ENCODE measurements at places on chromosomes 2 and 18. TPM values are rescaled to one million over a fixed set of nuclear protein-coding genes. Genes with fewer than 3 reads are reported as not detected.

DNA sequence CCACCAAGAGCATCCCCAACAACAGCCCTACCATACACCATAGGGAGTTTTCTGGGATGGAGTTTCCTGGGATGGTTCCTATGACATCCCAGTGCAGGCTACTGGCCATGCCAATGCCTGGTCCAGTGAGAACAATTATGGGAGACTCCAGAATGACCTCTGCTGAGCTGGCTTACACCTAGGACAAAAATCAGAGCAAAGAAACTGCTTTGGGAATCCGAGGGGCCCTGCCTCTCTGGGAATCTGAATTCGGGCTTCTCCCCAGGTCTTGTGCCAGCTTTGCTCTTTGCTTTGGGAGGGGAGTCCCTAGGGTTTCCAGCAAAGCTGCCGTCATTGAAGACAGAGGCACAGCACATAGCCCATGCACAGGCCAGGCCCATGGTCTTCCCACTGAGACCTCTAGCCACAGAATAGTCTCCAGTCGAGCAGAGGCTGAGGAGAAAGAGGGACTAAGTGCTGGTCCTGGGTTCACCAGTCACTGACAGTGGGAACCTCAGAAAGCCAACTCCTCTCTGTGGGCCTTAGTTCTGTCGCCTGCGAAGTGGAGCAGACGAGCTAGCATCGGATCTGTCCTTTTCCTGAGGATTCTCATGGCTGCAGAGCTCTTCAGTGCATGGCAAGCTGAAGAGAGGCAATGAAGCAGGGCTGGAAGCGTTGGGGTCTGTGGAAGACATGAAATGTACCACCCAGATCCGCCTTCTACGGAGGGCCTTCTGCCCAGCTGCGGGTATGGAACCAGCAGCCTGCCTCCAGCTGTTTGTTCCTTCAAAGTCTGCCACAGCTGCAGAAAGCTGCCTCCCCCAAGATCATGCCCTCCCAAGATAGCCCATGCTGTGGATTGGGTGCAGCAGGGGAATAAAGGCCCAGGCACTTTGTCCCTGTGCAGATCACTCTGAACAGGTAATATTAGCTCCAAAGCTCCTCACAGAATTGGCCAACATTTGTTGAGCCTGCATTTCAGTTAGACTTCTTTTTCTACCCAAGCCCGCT is 11.2 kb upstream of the LBH start:
- H3K36me3 ChIP-seq: no peaks in the 10 kb centered on the region
- no peaks in the 10 kb centered on the region for H3K27me3 ChIP-seq
- H3K4me1 ChIP-seq: peaks cover 28% of the 10 kb centered on the region
- DNase-seq: no peak
- H3K4me3 ChIP-seq: no peak overlapping the region

GRCh38 chr2:36123995-36124394 is 231.6 kb upstream of the CRIM1 start:
- DNase-seq: no peak
- H3K4me1 ChIP-seq: no peaks in the 10 kb centered on the region
- H3K36me3 ChIP-seq: no peaks in the 10 kb centered on the region
- H3K27me3 ChIP-seq: no peaks in the 10 kb centered on the region
- no peak overlapping the region for H3K4me3 ChIP-seq

DNA sequence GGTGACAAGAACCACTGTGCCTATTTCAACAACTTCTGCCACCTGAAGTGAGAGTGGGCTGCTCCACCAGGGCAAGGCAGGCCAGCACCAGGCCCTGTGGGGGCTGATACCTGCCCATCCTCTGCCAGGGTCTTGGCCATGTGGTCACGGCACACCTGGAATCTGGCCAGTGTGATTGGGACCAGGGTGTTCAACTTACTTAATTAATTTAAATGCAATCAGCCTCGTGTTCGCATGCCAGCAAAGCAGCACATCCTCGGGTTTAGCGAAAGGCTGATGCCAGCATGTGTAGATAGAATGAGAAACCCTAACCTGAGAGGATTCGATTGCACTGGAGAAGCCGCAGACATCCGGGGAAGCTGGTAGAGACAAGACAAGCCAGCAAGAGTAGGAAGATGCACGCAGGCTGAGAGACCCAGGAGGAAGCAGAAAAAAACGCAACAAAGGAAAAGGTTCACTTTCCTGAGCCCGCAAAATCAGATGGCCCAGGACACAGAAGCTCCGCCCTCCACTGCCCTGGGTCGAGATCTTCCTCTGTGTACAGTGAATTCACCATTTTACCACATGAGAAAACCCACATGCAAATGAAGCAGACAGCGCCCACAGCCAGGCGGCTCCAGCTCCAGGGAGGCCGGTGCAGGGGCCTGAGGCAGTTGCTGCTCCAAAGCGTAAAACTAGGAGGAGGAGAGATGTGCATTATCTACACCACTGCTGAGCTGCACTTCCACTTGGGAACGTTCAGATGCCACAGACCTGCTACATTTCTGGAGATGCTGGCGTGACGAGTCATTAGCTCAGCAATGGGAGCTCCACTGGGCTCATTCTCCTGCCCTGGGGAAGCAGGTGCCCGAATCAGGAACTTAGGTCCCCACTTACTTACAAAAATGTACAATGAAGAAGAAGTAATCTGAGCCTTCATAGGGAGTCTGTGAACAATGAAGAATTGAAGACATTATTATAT is 92.1 kb downstream of the TMEM18 start:
- DNase-seq: no peak
- no peaks in the 10 kb centered on the region for H3K36me3 ChIP-seq
- H3K27me3 ChIP-seq: no peaks in the 10 kb centered on the region
- no peaks in the 10 kb centered on the region for H3K4me1 ChIP-seq

DNA sequence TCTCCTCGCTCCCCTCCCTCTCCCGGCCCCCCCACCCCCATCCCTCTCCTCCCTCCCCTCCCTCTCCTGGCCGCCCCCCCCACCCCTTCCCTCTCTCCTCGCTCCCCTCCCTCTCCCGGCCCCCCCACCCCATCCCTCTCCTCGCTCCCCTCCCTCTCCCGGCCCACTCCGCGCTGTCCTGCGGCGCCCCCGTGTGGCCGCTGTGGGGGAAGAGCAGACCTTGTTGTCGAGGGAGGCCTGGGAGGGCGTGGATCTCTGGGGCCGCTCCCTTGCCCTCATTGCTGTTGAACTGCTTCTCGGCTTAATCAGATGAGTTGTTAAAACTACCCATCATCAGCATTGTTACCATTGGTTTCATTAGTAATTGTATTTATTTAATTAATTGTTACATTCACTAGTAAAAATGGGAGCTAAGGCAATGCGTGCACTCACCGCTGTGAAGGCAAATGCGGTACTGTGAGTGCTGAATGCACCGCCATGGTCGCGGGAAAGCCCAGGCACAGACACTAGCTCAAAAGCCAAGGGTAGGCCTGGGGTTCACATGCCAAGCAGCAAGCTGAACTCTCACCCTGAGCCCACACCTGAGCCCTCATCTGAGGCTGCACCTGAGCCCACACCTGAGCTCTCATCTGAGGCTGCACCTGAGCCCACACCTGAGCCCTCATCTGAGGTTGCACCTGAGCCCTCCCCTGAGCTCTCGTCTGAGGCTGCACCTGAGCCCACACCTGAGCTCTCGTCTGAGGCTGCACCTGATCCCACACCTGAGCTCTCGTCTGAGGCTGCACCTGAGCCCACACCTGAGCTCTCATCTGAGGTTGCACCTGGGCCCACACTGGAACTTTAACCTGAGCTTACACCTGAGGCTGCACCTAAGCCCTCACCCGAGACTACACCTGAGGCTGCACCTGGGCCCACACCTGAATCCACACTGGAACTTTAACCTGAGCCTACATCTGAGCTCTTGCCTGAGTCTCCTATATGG is 8.8 kb downstream of the RTP5 start:
- DNase-seq: peak; percentile 75
- H3K27me3 ChIP-seq: no peaks in the 10 kb centered on the region
- H3K4me1 ChIP-seq: peaks cover 22% of the 10 kb centered on the region
- H3K27ac ChIP-seq: no peak overlapping the region

DNA sequence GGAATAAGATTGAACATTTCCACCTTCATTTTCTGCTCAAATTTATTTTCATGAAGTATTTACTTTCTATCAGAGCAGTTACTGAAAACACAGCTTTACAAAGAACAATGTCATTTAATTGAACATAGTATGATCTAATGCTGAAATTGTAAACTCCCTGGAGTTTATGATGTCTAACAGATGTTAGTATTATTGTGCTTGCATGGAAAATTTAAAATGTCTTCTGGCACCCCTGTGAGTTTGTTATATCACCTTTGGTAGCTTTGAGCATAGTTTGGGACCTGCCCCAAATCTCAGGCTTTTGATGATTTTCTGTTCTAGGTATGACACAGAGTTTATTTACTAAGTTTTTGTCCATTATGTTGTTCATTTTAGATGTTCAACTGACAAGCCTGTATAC is 28.1 kb downstream of the FAM171B start:
- H3K4me1 ChIP-seq: no peaks in the 10 kb centered on the region
- no peak overlapping the region for H3K27ac ChIP-seq
- no peaks in the 10 kb centered on the region for H3K36me3 ChIP-seq
- no peak for DNase-seq

- no peak for DNase-seq
- H3K4me3 ChIP-seq: no peak overlapping the region
- H3K4me1 ChIP-seq: no peaks in the 10 kb centered on the region
- H3K27ac ChIP-seq: no peak overlapping the region
- H3K36me3 ChIP-seq: no peaks in the 10 kb centered on the region
- no peaks in the 10 kb centered on the region for H3K27me3 ChIP-seq
Observed at GRCh38 chr2:236350426-236350825, 86.2 kb upstream of the ASB18 start.

- no peaks in the 10 kb centered on the region for H3K36me3 ChIP-seq
- no peak for DNase-seq
- no peaks in the 10 kb centered on the region for H3K27me3 ChIP-seq
- H3K4me3 ChIP-seq: no peak overlapping the region
Observed at GRCh38 chr18:67510831-67511230, 5.7 kb downstream of the DSEL start.

PAX3 gene
- not detected for total RNA-seq

COBLL1 gene
- 89.4 TPM for total RNA-seq

SPOPL gene
- total RNA-seq: 34.2 TPM

RSAD2 gene
- 21.9 TPM for total RNA-seq

PROKR1 gene
- not detected for total RNA-seq

ALPI gene
- not detected for total RNA-seq

SCN9A gene
- 13.6 TPM for total RNA-seq

FBXO15 gene
- 4.2 TPM for total RNA-seq

FAM168B gene
- 74.1 TPM for total RNA-seq

All from lower lobe of right lung (tissue), 2 donors.